Right renal cortex interstitium (tissue), 3 donors: ENCODE measurements at places on chromosomes 11 and 22.

GRCh38 chr11:1297011-1297575 is 12.3 kb downstream of the TOLLIP start:
- DNase-seq: no peak

DNA sequence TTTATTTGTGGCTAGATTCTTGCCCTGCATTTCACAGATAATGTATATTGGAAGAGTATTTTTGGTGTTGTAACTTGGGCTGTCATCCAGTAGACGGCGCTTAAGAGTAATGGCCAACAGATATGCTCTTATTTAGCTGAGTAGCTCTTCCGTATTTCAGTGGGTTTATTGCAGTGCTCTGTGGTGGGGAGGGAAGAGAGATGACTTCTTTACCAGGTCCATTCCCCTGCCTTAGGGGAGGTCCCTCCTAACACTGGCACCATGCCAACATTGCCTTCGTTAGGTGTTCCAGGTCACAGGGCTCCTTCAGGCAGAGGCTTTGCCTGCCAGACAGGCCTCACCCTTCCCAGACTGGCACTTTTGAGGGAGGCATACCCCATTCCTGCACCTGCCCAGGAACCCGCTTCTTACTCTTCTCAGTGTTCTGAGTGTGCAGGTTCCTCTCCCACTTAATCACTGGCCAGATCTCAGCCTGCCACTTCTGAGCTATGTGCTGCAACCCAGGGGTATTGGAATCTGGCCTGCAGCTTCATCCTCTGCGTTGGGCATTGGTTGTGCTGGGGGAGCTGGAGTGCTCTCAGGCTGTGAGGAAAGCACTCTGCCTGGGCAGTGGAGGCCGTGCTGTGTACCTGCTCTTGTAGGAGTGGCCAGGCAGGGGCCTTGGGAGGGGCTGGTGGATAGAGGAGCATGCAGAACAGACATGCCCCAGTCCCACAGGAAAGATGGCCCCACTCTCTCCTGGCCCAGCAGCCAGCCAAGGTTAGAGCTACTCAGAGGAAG is 29.4 kb upstream of the SLN start:
- DNase-seq: no peak

DNA sequence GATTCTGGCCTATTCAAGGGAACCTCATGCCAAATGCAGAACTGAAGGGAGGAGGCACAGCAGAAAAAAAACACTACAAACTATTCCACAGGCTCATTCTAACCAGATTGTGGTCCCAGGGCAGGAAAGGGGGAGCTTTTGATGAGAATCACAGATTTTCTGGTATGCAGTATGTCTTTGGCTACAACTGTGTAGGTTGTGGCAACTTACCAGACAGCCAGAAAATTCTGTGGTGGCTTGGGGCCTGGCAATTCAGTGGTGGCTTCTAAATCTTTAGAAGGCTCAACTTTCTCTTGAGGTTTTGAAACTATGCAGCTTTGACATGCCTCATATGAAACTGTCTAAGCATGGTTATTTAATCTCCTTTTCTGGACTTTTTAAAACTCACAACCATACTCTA is 850.8 kb upstream of the CCDC90B start:
- DNase-seq: no peak

- no peak for DNase-seq
Observed at GRCh38 chr11:57370251-57370650, 10.7 kb downstream of the PRG3 start.

GRCh38 chr11:102267609-102268008 is 49.7 kb upstream of the BIRC3 start:
- DNase-seq: no peak

GRCh38 chr22:19477321-19478044 is 1.5 kb downstream of the UFD1 start:
- no peak for DNase-seq

GRCh38 chr11:69105461-69106030 is 50.2 kb upstream of the SMIM38 start:
- DNase-seq: no peak

GRCh38 chr22:30402028-30402765 is 5.4 kb downstream of the SEC14L2 start:
- DNase-seq: no peak
